NCI-H2107 (cell line): ENCODE measurements at places on chromosomes 11 and 22.

DNA sequence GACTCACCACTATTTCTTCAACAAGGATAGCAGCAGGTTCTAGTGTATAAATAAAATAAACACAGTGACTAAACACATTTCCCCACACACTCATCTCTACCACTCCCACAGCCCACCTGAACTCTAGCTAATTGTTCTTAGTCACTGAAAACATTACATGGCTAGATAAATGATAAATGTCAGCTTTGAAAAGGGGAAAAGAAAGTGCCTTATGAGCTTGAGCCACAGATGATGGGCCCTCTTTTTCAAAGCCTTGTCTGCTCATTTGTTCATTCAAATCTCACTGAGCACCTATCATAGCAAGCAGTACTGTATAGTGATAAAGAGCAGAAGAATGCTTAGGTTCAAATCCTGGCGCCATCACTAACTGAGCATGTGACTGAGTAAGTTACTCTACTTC lies 58.3 kb downstream of the SIK3 start:
- DNase-seq: no peak

DNA sequence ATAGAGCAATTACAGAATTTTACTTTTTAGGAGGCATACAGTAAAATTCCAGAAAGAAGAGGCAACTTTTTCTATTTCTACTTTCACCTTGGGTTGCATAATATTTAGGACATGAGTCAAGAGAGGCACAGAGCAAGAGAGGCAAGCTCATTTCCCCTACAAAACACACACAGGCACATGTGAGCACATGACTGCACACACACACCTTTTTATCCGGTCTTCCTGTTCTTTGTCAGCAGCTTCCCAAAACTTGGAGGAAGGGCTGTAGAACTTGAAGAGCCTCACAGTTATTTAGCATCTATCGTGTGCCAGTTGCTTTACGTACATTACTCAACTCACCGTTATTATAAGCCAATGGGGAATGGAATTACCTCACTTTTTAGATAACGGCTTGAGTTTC lies 37.8 kb upstream of the CCDC179 start:
- DNase-seq: no peak

GRCh38 chr22:39712751-39713525 lies 142.4 kb downstream of the CACNA1I start:
- no peak for DNase-seq

- DNase-seq: no peak
Measured at GRCh38 chr11:113311536-113311935, 2.8 kb upstream of the TTC12 start.

GRCh38 chr11:122796128-122796717 lies 42.1 kb upstream of the CRTAM start:
- DNase-seq: no peak

GRCh38 chr22:18095101-18095805 lies 15.4 kb upstream of the TUBA8 start:
- DNase-seq: no peak

DNA sequence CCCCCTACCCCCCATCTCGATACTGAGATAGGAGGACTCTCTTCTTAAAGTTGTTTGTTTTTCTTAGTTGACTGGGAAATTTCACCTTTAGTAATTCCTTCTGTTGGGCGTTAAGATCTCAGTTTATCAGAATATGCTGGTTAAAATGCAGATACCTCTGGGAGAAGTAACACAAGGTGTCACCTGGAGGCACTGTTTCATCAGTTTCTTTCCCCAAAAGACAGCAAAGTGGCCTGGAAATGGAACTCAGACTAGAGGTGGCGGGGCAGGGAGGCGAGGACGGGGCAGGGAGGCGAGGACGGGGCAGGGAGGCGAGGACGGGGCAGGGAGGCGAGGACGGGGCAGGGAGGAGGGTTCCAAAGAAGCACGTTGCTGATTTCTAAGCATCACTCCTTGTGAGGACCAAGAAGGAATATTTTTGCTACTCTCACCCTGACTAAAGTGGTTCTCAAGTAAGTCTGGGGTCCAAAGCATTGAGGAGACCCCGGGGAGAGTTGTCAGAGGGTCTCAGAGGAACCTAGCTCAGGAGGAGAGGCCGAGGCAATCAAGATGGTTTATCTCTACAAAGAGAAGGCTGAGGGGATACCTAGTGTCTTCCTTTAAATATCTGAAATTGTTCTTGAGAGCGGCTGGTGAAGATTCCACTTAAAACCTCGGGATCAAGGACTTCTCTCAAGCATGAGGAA lies 147.0 kb upstream of the B3GAT1 start:
- no peak for DNase-seq

DNA sequence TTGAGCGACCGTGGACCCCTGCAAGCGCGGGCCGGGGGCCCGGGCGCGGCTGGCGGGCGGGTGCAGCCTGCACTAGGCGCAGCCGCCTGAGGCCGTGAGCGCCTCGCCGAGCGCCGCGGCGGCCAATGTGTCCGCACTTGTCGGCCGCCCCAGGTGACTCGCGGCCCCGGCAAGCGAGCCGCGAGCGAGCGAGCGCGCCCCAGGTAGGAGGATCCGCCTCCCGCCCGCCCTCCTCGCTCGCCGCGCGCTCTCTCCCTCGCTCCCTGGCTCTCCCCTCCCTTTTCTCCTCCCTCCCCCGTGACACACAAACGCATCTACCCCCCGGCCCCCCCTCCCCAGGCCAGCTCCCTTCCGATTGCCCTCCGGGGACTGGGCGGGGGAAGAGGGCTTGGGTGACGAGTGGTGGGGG lies at the start of gene WNT7B:
Gene WNT7B (minus strand): TSS at position 160 of the 409 bp plus-strand sequence. CDS start 408 bp downstream, outside the sequence.
- DNase-seq: no peak

- no peak for DNase-seq
Measured at GRCh38 chr11:108635106-108635505, 29.8 kb upstream of the DDX10 start.

GRCh38 chr22:39900306-39901227 lies at the start of gene GRAP2:
GRAP2 (plus strand) TSS chr22:39901084; CDS start chr22:39947107, 46,023 bp downstream.
- DNase-seq: no peak

DNA sequence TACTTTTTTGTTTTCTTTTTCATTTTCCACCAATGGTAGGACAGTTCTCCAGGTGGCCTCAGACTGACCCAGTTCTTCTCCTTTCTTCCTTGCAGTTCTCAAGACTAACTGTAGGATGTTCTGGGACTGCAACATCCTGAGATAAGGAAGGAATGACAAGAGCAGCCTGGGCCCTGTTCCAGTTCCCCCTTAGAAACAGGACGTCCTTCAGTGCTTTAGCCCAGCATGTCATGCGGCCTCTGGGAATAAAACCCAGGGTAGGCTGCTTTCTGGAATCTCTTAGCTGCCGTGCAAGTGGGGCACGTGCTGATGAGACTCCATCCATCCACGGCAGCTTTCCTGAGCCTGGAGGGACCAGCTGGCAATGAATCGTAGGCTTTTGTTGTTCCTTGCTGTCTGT lies 24.0 kb upstream of the CADM1 start:
- DNase-seq: no peak

- no peak for DNase-seq
Measured at GRCh38 chr11:84316866-84317555, 1030.8 kb upstream of the CCDC90B start.

GRCh38 chr22:21594865-21595452 lies 27.4 kb downstream of the UBE2L3 start:
- DNase-seq: no peak

DNA sequence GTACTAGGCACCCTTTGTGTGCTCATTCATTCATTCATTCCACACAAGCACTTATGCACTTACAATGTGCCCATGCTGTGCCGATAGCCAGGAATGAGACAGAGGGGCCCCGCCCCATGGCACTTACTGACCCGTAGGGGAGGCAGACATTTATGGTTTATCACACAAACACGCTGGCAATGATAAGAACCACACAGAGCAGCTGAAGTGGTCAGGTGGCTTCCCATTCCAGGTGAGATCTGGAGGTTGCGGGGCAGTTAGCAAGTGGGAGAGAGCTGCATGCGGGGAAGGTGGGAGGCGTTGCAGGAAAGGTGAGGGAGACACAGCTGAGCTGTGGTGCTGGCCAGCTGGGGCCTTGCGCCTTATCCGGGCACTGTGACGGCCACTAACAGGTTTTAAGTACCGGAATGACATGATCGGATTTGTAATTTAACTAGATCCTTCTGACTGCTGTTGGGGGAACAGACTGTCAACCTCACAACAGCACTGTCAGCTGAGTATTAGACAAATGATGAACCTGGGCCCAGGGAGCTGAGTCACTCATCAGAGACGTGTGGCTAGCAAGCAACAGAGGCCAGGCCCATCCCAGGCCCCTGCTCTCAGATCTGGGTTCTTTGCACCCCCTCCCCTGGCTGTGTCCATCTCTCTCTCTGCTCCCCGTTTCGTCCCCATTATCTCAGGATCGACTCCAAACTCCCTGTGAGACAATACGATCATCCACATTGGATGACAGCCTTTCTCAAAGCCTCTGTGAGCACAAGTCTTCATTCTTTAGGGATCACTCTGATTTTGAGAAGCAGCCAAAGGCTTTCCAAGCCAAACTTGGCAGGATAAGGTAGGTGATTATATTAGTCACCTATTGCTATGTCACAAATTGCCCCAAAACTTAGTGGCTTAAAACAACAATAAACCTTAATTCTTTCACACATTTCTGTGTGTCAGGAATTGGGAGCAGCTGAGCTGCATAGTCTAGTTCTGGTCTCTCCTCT lies 28.4 kb downstream of the RASD2 start:
- no peak for DNase-seq

GRCh38 chr11:57619331-57619730 lies 21.8 kb downstream of the SERPING1 start:
- DNase-seq: no peak

GRCh38 chr22:49954354-49954753 lies 6.2 kb upstream of the PIM3 start:
- no peak for DNase-seq

GRCh38 chr22:32584650-32585049 lies 110.0 kb downstream of the FBXO7 start:
- no peak for DNase-seq

- no peak for DNase-seq
Measured at GRCh38 chr11:8773916-8774539, 91.4 kb downstream of the RPL27A start.

DNA sequence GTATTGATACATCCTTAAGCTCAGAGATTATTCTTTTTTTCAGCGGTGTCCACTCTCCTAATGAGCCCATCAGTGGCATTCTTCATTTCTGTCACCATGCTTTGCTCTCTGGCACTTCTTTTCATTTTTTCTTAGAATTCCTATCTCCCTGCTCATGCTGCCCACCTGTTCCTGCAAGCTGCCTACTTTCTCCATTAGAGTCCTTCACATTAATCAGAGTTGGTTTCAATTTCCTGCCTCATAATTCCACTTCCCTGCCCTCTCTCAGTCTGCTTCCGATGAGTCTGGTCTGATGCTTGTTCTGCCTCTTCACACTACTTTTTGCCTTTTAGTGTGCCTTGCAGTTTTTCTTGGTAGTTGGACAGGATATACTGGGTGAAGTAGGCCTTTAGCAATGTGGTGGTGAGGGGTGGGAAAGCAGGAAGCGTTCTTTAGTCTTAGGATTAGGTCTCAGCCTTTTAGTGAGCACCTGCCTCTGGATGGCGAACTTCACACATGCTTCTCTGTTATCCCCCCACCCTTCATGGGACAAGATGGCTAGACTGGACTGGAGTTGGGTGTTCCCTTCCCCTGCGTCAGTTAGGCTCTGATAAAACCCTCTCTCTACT lies 53.6 kb downstream of the CECR2 start:
- DNase-seq: no peak

DNA sequence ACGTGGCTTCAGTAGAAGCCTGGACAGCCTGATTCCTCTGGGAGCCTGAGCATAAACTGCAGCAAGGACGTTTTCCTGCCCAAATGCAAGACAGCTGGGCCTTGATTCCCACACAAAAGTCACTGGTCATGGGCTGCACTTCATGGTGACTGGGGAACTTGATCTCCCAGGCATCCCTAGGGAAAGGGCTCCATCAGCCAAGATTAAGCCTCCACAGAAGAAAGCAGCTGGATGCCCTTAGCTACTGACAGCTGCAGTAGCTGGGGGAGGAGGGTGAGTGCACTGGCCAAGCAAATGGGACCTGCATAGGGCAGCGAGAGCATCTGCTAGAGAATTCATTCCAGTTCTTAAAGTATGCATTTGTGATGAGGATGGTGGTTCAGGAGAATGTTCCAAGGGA lies 267.4 kb upstream of the ISX start:
- no peak for DNase-seq

DNA sequence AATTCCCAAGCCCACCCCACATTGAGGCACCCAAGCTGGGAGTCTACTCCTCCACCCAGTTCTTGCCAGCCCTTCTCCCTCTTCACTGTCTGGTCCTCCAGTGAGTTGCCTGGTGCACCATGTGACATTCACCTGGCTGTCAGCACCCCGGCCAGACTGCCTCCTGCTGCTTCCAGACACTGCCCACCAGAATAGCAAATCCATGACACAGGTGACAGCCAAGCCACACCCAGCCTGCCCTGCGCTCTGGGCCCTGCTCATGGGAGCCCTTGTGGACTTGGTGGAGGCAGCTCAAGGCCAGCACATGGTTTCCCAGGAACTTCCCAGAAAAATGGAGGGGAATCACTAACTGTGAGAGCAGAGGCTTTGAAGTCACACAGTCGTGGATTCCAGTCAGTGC lies 96.3 kb upstream of the CSNK2A3 start:
- no peak for DNase-seq

DNA sequence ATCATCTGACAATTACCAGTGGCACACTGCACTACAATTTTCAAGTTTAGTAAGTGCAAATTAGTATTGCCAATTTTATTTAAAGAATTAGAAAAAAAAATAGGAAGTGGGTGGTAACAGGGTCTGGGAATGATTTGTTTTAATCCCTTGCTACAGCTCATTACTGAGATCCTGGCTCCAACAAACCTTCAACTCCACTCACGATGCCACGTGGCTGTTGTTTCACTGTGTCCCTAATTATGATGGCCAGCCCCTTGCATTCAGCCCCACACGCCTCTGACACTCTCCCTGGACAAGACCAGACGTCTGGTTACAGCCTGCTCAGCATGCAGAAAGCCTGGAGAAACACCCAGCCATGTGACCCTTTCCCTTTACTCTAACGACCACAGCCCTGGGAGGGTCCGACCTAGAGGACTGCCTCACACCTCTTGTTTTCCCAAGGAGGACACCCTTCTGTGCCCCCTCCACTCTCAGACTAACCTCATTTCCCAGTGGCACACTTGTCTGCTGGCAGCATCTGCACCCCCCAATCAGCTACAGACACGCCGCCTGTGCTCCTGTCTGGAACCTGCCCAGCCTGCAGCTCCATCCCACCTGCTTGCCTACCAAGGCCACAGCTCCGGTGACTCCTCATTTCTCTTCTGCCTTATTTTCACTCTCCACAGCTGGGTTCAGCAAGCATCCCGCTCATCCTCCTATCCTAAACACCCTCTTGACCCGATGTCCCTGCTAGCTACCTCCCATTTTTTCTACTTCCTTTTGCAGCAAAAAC lies 18.5 kb upstream of the SLC25A1 start:
- no peak for DNase-seq

GRCh38 chr11:48150213-48150612 lies 66.4 kb upstream of the OR4B1 start:
- no peak for DNase-seq

- DNase-seq: no peak
Measured at GRCh38 chr22:26461188-26461810, 22.3 kb downstream of the HPS4 start.

DNA sequence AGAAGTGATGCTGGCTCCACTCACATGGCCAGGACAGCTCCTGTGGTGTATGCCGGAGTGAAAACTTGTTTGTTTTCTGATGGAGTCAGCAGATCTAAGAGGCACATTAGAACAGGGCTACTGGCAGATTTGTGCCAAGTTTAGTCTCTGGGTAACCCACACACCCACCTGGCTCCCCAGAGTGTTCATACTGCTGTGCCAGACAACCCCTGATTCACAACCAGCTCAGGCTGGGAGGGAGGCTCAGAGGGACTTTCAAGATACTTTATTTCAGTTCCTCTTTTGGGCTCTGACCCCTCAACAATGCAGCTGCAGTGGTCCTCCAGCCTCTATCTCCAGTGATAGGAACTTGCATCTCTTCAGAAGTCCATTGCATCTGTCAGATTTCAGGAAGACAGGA lies 8.5 kb downstream of the NTM start:
- DNase-seq: no peak
